ENCODE measurements at places on chromosomes 11 and 22. TPM values are rescaled to one million over a fixed set of nuclear protein-coding genes. Genes with fewer than 3 reads are reported as not detected.
A peak's percentile ranks its signal among the peaks of the same experiment; 100 is the strongest.

GAL gene
- not detected for total RNA-seq

PANX3 gene
- total RNA-seq, result not detected

MYOD1 gene
- total RNA-seq, result not detected

SCARF2 gene
- 24.0 TPM for total RNA-seq

CRYBA4 gene
- total RNA-seq, result not detected

DNA sequence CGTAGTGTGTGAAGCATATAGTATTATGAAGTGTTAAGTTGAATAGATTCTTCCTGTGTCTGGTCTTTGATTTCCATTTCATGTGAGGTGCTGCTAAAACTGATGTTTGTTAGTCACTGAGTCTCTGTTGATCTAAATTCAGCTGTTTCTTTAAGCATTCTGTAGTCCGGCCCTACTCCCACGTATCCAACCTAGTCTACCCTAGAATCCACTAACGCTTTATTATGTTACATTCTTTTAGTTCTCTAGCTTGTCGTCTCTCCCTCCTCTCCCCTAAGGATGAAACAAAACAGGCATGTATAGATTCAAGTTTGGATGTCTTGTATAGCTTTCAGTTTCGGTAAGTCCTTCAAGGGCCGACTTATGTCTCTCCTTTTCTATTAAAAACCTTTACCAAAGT is 4.1 kb downstream of the WEE1 start:
- H3K36me3 ChIP-seq, result peaks cover 13% of the 10 kb centered on the region
- H3K4me3 ChIP-seq, result peak overlapping the region; percentile 77
- no peaks in the 10 kb centered on the region for H3K27me3 ChIP-seq
- no peaks in the 10 kb centered on the region for H3K4me1 ChIP-seq
- DNase-seq, result no peak
- peak overlapping the region; percentile 44 for H3K27ac ChIP-seq

DNA sequence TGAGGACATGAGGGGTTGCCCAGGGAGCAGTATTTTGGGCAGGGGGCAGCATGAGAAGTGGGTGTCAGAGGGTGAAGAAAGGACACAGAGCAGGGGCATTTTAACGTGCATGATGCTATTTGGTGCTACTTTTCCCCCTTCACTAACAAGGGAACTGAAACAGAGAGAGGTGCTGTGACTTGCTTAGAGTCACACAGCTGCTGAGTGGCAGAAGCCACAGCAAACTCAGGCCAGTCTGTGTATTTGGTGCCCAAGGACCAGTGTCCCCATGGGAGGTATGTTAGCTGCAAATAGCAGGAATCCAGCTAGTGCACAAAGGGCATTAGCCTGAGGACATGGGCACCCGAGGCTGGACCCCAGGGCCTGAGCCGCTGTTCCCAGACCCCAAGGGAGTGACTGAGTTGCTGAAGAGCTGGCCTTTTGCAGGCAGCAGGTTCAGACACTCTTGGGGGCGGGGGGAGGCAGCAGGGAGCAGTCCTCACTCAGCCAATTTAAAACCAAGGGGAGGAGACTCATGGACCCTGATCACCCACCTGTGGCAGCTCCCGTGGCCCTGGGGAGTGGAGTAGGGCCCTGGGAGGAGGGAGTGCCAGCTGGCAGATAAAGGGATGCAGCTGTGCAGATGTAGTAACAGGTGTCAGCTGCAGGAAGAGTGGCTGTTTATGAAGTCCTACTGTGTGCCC is 14.6 kb downstream of the PARVG start:
- peaks cover under 1% of the 10 kb centered on the region for H3K27me3 ChIP-seq
- H3K4me1 ChIP-seq, result no peaks in the 10 kb centered on the region
- H3K27ac ChIP-seq, result no peak overlapping the region

- no peak overlapping the region for H3K27ac ChIP-seq
- H3K36me3 ChIP-seq, result no peaks in the 10 kb centered on the region
- no peak for DNase-seq
- no peaks in the 10 kb centered on the region for H3K27me3 ChIP-seq
- H3K4me3 ChIP-seq, result no peak overlapping the region
- H3K4me1 ChIP-seq, result no peaks in the 10 kb centered on the region
Observed at GRCh38 chr11:106424111-106424510, 346.6 kb downstream of the AASDHPPT start.

- H3K36me3 ChIP-seq, result no peaks in the 10 kb centered on the region
- no peak overlapping the region for H3K27ac ChIP-seq
- peak; percentile 66 for DNase-seq
- H3K4me3 ChIP-seq, result no peak overlapping the region
- H3K27me3 ChIP-seq, result peaks cover 22% of the 10 kb centered on the region
Observed at GRCh38 chr22:36829370-36830002, 12.7 kb upstream of the PVALB start.

- DNase-seq, result no peak
- H3K36me3 ChIP-seq, result no peaks in the 10 kb centered on the region
- H3K27me3 ChIP-seq, result no peaks in the 10 kb centered on the region
- peaks cover 5% of the 10 kb centered on the region for H3K4me1 ChIP-seq
- H3K4me3 ChIP-seq, result no peak overlapping the region
Observed at GRCh38 chr11:36441610-36442208, 68.4 kb downstream of the TRAF6 start.

DNA sequence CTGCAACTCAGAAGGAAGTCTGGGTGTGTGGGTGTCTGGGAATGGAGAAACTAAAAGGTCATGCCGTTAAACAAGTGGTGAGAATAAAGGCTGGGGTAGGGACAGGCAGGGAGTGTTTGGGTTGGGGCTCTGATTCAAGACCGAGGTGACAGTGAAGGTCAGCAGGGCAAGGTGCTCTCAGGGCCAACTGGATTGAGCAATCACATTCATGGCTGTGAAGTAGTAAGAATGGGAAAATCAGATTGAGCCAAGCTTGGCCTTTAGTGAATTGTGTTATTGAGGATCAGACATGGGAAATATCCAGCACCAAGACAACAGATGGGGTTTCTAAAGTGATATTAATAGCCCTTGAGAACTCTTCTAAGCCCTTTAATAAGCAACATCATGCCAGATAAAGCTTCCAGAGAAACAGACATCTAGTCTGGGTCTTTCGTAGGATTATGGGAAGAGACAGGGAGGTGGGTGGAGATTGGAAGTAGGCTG is 24.3 kb downstream of the SCN3B start:
- no peaks in the 10 kb centered on the region for H3K36me3 ChIP-seq
- no peak for DNase-seq
- H3K27me3 ChIP-seq, result no peaks in the 10 kb centered on the region
- H3K27ac ChIP-seq, result no peak overlapping the region

DNA sequence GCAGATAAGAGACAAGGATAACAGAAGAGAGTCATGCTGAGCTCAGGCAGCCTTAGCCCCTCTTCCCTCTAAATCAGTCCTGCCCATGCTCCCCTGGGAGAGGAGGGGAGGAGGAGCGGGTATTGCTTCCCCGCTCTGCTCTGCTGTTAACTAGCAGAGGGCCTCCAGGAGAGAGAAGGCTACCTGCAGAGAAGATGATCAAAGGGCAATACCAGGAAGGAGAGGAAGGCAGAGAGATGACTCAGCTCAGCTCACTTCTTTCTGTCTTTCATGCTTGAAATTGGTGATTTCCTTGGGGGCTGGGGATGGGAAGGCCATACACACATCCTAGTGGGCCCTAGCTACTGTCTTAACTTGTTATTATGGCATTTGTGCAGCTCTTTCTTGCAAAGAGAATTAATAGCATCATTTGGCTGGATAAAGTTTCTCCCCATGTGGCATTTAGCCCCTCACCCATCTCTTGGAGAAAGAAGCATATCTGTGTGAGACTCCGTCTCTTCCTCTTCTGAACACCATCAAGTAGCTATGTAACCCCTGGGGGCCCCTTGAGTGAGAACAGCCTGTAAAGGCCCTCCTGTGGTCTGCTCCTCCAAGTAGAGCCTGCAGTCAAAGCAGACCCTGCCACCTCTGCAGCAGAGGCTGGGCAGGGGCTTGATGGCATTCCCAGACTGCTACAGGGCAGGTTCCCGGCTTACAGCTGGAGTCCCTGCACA is 33.4 kb upstream of the AMOTL1 start:
- DNase-seq, result no peak
- no peak overlapping the region for H3K27ac ChIP-seq
- no peaks in the 10 kb centered on the region for H3K36me3 ChIP-seq
- H3K4me1 ChIP-seq, result peaks cover 22% of the 10 kb centered on the region

DNA sequence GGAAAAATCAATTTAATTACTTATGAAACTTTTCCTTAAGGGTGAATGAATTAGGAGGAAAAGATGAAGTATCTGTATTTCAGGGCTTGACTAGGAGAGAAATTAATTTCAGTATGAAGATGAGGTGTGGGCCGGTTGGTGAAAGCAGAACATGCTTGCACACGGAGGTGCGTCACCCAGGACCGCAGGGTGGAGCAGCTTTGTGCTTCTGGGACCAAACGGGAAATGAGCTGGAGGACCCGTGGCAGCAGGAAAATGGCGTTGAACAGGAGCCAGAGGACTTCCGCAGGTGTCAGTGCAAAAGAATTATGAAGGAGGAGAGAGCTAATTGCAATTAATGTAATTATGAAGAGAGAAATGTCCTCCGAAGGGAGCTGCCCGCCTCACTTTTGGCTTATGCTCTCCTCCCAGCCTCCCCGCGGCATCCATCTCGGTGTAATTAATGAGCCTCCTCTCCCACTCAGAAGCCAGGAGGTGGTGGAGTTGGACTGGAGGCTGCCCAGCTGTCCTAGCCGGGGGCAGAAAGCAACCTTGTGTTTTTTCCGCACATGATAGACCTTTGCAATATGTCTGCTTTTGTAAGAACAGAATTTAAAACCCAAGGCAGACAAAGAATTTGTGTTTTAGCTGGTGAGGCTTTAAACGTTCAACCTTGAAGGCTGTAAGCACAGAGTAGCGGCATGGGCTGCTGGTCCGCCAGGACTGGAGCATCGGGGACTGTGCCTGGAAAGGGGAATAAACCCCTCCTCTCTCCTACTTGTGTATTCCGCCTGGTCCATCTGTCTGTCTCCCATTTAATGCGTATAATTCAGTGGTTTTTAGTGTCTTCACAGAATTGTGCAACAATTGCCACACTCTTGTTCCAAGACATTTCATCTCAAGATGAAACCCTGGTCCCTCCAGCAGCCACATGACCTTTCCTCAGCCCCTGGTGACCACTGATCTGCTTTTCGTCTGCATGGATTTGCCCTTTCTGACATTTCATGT is 180.6 kb downstream of the TBC1D22A start:
- peak overlapping the region; percentile 76 for H3K27ac ChIP-seq
- H3K4me1 ChIP-seq, result no peaks in the 10 kb centered on the region
- no peaks in the 10 kb centered on the region for H3K27me3 ChIP-seq
- DNase-seq, result no peak

GRCh38 chr22:37138849-37139561 is 10.7 kb downstream of the IL2RB start:
- H3K4me1 ChIP-seq, result no peaks in the 10 kb centered on the region

DNA sequence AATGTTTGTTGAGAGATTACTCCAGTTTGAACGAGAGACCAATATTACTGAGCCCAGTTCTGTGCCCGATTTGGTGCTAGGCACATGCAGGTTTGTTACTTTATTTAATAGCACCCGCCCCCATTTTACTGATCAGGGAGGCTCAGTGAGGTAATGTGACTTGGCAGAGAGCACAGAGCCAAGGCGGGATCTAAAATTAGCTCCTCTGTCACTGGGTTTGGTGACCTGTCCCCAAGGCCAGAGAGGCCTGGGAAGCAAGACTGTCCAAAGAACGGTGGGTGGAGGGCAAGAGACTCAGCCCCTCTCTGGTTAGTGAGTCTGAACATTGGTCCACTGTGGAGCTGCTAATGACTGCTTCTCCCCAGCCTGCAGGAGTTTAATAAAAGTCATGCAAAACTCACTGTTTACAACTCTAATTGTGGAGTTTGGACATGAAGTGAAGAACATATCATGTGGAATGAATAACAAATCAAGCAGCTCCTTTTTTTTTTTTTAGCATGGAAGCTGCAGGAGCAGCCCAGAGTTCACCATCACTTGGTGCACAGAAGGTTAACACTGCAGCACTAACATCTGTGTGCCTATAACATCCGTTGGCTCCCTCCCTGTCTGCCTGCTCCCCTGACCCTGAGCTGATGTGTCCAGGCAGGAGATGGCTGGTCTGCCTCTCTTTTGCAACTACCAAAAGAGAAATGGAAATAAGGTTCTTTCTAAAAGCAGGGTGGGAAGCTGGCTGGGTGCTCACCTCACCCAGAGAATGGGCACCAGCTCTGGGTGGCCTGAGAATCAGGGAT is 39.0 kb downstream of the CSNK2A3 start:
- H3K36me3 ChIP-seq, result no peaks in the 10 kb centered on the region
- H3K4me3 ChIP-seq, result no peak overlapping the region
- H3K4me1 ChIP-seq, result peaks cover 10% of the 10 kb centered on the region
- peak overlapping the region; percentile 72 for H3K27ac ChIP-seq
- DNase-seq, result no peak

DNA sequence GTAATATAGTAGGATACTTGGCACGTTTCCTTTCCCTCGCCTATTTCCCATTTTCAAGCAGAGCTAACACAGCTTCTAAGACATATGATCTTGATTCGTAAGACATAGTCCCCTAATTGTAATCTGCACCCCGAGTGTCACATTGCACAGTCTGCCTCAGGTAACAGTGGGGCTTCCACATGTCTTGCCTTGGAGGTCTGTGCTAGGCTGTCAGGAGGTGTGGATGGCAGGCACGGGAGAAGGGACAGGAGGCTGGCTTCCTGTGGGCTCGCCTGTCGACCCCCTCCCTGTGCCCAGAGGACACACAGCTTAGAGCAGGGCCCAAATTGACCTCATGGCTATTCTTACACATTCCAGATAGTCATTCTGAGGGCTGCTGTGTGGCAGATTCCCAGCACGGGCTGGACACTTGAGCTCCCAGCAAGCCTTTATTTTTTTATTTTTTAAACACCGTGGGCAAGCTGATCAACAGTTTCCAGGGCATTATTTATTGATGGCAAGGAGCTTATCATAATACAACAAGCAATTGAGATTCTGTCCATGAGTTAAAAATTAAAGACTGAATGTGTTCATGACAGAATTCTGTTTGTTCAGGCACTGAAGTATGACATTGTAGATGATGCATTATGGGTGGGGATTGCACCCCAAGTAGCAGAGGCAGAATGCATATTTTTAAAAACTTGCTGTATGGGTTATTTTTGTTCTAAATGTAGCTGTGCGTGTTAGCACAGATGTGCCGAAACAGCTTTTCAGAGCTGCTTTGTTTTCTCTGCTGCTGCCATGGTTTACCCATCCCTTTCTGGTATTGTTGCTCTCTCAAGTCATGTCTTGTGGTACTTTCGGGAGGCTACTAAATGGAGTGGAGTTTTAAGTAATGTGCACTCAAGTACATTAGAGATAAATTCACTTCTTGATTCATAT is 113.0 kb downstream of the ATXN10 start:
- no peaks in the 10 kb centered on the region for H3K36me3 ChIP-seq
- no peaks in the 10 kb centered on the region for H3K27me3 ChIP-seq
- no peak overlapping the region for H3K4me3 ChIP-seq
- H3K4me1 ChIP-seq, result peaks cover 16% of the 10 kb centered on the region

- DNase-seq, result no peak
- no peak overlapping the region for H3K27ac ChIP-seq
- no peaks in the 10 kb centered on the region for H3K27me3 ChIP-seq
- H3K36me3 ChIP-seq, result peaks cover 15% of the 10 kb centered on the region
Observed at GRCh38 chr11:77967753-77968152, 26.7 kb downstream of the INTS4 start.

DNA sequence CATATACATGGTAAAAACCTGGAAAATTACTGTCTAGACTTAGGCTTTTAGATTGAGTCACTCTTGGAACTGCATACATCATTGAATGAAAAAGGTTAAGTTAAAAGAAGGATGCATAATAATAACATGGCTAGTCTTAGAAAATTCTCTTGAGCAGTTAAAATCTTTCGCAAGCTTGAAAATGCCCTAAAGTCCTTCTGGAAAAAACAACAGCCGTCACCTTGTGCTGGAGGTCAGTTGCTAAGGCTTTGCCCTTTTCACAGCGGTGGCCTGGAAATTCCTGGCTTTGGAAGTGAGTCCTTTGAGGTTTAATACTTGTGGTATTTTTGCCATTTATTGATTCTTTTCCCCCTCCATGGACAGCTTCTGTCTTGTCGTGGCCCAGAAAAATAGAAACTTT is 17.4 kb upstream of the FBLN1 start:
- H3K27ac ChIP-seq, result no peak overlapping the region
- H3K27me3 ChIP-seq, result no peaks in the 10 kb centered on the region
- H3K4me3 ChIP-seq, result no peak overlapping the region
- DNase-seq, result peak; percentile 4

Data from upper lobe of right lung (tissue), 1 donor.